ENCODE measurements at places on chromosomes 16 and 17.

DNA sequence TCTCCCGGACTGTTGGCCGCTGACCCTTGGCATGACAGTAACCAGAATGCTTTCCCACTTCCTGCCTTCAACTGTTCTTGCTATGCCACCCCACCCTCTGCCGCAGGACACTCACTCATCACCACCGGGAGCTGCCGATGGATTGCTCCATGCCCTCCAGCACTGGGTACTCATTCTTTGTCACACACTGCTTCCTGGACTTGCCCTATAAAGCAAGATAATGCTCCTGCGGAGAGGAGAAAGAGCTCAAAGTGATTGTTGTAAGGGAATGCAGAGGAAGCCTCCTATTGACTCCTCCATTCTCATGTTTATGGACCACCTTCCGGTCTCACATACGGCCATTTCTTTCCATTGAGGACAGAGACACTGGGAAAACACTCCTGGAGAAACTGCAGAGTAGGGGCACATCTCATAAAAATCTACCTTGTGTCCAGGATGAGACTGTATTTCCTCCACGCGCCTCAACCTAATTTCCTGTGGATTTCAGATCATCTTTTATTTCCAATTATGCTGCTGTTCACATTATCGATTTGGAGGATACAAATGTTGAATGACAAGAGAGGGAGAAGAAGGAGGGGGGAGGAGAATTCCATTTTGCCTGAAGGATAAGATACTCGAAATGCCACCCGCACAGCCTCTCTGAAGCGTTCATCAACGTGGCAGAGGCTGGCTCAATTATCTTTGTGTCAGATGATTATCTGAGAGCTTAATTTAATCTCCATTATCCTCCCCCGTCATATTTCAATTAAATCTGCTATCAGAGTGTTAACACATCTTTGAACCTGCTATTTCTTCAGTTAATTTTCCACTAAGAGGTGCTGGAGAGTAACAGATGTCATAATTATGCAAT is 486.1 kb upstream of the SALL1 start:
- DNase-seq = no peak

DNA sequence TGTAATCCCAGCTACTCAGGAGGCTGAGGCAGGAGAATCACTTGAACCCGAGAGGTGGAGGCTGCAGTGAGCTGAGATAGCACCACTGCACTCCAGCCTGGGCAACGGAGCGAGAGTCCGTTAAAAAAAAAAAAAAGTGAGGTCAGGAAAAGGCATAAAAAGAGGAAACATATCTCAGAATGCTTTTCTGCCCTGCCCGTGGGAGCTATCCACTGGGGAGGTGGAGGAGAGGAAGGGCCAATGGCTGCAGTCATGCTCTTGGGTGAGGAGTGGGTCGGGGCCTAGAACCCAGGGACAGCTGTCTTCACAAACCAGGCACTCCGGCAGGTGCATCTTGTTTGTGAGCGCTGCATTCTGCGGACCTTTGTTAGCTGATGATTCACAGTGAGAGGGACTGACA is 60.0 kb upstream of the CDC42EP4 start:
- no peak for DNase-seq

DNA sequence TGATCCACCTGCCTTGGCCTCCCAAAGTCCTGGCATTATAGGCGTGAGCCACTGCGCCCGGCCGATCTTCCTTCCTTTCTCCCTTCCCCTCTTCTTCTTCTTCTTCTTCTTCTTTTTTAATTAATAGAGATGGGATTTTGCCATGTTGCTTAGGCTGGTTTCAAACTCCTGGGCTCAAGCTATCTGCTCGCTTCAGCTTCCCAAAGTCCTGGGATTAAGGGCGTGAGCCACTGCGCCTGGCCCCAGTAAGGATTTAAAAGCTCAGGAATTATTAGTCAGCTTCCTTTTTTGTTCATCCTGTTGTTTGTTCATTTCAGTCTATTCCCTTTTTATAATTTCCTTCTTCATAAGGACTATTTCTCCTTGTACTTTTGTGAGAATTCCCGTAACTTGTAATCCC is 32.7 kb upstream of the LRRC37A start:
- no peak for DNase-seq

DNA sequence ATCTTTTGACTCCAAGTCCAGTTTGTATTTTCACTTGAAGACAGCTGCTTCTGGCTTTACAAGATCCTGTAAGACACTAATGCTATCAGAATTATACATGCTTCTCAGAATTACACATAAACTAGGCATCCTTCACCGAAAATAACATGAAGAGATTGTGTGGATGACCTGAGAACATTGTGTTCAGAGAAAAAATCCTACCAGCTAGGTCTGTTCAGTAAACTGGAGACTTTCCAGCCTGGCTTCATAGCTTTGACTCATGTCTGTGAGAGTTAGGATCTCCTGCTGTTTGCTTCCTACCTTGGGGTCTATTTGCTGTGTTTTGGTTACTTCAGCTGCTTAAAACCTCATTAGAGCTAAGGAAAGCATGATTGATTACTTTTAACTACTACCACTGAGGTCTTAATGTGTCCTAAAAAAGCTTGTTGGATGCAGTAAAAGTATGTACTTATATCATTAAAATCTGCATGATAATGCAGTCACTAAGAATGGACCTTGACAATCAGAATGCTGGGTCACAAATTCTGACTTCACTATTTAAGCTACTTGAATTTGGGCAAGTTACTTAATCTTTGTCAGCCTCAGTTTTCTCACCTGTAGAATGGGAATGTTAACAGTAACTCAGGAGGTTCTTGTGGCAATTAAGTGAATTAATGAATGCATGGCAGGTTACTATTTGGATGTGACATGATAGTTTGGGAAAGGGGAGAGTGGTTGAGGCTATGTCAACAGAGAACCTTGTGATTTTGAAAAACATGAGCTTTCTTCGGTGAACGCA is 8.0 kb upstream of the MYH13 start:
- peak; percentile 45 for DNase-seq

GRCh38 chr17:62093188-62094155 is 28.4 kb upstream of the MED13 start:
- DNase-seq = no peak

DNA sequence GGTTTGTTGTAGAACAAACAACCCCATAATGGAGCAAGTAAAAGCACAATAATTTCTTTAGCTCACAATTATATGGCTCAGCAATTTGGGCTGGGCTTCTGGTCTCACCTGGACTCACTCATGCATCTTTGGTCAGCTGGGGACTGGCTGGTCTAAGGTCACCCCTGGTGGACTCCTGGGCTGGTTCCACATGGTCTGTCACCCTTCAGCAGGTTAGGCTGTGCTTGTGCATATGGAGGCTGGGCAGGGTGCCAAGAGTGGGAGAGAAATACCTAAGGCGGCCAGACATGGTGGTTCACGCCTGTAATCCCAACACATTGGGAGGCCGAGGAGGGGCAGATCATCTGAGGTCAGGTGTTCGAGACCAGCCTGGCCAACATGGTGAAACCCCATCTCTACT is 27.0 kb upstream of the SMURF2 start:
- DNase-seq = no peak

DNA sequence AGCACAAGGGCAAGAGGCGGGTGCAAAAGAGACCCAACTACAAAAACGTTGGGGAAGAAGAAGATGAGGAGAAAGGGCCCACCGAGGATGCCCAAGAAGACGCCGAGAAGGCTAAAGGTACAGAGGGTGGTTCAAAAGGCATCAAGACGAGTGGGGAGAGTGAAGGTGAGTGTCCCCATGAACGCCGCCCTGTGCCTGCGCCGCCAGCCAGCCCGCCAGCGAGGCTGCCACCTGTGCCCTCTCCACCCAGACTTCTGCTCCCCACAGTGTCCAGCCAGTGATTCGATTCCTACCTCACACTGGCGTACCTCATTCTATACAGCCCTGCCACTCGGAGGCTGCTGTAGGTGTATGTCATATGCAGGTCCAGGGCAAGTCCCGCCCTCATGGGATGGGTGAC is 58.8 kb downstream of the CLEC16A start:
- DNase-seq = no peak

GRCh38 chr16:13014476-13014875 is 113.1 kb downstream of the SHISA9 start:
- no peak for DNase-seq

GRCh38 chr17:41555105-41555887 is 16.6 kb downstream of the KRT9 start:
- DNase-seq = no peak

GRCh38 chr16:15650698-15651171 is 690 bp downstream of the NDE1 start:
- DNase-seq = peak; percentile 67

GRCh38 chr17:75260641-75261335 is 618 bp downstream of the GGA3 start:
- DNase-seq = no peak

All from kidney (tissue), 22 donors.